ENCODE measurements at places on chromosomes 1 and 21.
A peak's percentile ranks its signal among the peaks of the same experiment; 100 is the strongest.

GRCh38 chr1:97337250-97338030, 583.4 kb downstream of the DPYD start:
- no peak for DNase-seq

DNA sequence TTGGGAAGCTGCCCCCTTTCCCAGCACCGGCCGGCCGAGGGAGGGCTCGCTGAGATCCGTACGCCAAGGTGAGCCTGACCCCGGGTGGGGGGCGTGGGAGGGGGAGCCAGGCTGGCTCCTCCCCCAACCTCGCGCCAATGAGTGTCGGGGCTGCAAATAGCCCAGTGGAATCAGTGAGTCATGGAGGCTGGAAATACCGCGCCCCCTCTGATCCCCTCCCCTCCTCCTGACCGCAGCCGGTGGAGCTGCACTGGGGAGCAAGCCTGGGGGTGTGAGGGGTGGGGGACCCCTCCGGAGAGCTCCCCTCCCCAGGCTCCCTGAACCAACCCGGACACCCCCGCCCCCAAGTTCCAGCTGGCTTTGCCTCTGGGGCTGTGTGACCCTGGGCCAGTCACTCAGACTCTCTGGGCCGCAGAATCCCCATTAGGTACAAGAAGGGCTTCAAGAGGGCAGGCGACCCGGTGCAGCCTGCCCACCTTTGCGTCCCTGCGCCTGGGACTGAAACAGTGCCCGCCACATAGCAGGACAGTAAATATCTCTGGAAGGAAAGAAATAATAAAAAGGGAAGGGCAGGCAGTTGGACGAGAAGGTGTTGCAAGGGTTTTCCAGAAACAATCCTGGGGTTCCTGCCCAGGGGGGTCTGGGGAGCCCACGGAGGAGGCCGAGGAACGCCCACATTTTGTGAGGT, 4.5 kb downstream of the HSPB7 start:
- peak; percentile 33 for DNase-seq

DNA sequence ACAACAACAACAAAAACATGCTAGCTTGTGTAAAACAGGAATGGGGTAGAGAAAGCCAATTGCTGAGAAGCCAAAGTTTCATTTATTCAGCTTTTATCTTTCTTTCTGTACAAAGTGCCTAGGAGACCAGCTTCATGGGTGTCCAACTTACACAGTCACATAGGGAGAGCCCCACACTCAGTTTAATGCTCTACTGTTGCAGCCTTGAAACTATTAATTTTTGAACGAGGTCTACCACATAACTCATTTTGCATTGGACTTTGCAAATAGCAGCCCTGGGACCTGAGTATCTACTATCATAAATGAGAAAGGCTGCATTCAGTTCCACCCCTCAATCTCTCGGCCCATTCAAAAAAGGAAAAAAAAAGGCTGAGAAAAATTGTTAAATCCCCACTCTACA, 98.8 kb downstream of the ZNF644 start:
- DNase-seq = no peak

GRCh38 chr1:16211824-16212223, 628 bp downstream of the ARHGEF19 start:
- no peak for DNase-seq

DNA sequence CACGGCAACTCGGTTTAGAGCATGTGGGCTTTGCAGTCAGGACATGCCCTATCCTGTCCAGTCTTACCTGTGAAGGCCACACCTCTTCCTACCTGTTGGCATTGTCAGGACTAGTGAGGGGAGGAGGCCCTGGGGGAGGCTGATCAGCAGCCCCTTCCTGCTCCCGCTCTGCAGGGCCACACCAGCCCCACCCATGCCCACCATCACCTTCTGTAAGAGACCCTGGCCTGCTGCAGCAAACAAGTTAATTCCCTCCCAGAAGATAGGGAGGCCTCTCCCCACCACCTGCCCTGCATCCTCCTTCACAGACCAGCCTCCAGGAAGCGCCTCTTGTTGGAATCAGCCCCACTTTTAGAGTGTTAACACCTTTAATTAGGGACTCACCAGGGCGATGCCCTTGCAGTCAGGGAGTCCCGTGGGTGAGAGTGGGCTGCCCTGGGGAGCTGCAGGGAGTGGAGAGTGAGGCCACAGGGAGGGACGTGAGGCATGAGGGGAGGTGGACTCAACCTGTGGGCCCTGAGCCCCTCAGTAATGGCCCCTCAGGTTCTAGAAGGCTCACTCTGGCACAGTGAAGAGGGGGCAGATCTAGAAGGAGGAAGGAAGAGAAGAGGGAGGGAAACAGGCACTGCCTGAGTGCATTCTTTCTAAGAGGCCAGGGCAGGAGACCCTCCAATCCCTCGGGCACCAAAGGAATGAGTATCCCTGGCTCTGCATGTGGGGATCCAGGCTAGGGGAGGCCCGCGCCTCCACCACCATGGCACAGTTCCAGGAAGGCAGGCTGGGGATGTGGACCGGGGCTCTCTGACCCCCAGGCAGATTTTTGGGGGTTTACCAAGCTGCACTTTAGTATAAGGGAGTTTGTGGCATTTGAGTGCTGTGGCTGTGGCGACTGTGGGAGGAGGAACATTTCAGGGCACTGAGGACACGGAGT, 8.2 kb downstream of the UMODL1 start:
- DNase-seq = no peak

GRCh38 chr21:32713726-32714125, 14.1 kb downstream of the SYNJ1 start:
- no peak for DNase-seq

DNA sequence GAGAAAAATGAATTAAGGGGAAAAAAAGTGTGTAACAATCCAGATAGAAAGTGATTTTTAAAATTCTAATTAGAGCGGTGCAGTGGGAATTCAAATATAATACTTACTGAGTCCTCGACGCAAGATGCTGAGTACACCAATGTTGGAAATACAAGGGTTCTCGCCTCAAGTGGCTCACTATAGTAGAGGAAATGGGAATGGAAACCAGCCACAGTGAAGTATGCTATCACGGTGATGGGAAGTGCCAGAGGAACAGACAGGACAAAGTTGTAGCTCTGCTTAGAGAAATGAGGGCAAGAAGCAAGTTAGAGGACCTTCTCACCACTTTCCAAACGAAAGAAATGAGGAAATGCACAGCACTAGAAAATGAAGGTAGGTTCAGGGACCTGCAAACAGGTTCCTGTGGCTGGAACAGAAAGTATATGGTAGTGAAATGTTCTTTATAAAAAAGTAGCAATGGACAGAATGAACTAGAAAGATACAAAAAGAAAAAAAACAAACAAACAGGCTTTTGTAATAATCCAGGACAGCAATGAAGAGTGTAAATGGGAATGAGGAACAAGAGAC, 13.5 kb downstream of the EGLN1 start:
- no peak for DNase-seq

All from stimulated activated CD4-positive, alpha-beta T cell treated with anti-CD3 and anti-CD28 coated beads, Interleukin-2, amount 100 ng/mL, for 48 hours (primary cell).